Small intestine (tissue), 16 donors: ENCODE measurements at places on chromosomes 3 and 15.
A peak's percentile ranks its signal among the peaks of the same experiment; 100 is the strongest.

DNA sequence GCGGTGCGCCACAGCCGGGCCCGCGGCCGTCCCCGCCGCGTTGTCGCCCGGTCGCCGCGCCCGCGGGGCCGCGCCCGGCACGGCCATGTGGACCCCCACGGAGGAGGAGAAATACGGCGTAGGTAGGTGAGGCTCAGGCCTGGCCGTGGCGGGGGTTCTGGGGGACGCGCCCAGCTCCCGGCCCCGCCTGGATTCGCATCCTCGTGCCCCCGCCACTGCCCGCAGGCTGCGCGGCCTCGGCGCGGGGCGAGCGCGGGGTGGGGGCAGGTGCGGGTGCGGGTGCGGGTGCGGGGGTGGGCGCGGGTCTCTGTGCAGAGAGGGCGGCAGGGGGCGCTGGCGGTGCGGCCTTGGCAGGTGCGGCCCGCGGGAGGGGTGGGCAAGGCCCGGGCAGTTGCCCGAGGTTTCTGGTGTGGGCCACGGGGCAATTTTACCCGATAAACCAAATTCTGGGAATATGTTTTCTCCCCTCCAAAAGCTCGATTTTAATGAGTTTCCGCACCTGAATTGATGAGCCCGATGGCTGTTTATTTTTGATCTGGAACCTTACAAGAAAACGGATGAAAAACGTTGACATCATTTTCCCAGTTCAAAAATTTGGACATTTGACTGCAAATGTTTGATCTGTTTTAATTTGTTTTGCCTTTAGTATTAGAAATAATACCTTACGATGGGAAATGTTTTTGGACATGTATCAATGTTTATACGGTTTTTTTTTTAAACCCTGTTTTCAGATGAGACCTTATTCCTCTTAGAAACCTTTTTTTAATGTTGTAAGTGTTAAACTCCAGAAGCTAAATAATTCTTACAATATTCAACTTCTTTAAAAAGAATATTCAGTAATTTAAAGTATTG lies 678 bp downstream of the DOCK3 start:
- no peak for DNase-seq

GRCh38 chr15:89395461-89395871 lies 60.8 kb upstream of the POLG start:
- no peak for DNase-seq

DNA sequence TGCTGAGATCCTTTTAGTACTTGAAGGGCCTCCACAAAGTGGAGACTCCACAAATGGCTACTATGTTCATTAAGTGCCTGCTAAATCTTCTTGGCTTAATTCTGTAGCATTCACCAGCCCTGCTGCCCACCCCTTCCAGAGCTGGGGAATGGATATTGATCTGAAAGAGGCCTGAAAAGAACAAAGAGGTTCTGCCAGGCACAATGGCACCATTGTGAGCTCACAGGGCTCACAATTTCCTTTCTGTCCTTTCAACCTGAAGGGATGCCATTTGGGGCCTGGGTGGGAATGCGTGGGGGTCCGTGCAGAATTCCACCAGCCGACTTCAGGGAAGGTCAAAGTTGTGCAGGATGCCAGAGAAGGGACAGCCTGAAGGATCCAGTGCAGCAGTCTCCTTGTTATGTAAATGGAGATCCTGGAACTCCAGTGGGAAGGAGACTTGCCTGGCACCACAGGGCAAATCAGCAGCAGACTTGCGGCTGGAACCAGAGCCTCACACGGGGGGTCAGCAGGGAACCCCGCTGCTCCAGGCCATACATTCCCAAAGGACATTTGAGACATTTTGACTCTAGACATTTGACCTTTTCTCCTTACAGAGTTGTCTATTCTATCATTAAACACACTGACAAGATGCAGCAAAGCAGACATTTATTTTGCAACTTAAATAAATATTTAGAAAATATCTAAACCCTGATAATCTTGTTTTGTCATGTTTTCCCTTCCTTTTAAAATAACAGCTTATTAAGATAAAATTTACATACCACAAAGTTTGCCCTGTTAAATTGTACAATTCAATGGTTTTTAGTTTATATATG lies 21.5 kb upstream of the MORF4L1 start:
- DNase-seq = no peak

DNA sequence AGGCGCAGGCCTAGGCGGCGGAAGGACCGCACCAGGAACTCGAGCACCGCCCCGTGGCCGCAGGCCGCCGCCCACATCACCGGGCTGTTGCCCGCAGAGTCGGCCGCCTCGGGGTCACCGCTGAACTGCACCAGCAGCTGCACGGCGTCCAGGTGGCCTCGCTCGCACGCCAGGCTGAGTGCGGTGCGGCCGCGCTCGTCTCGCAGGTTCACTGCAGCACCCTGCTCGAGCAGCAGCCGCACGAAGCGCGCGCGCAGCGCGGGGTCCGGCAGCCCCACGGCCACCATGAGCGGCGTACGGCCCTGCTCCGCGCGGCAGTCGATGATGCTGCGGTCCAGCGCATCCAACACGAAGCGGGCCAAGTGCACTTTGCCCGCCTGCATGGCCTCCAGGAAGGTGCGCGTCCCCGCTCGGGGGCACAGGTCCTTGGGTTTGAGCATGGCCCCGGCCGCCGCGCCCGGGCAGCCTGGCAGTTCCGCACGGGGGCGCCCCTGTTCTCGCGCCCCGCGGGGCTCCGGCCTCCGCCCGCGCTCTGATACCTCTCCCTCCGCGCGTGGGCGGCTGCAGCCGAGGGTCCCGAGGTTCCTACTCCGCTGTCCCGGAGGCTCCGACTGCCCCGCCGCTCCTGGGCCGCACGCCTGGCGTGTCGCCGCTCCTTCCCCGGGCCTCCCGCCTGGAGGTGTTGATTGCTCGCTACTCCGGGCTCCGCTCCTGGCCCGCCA lies 556 bp downstream of the ANKRD63 start:
- peak; percentile 76 for DNase-seq

DNA sequence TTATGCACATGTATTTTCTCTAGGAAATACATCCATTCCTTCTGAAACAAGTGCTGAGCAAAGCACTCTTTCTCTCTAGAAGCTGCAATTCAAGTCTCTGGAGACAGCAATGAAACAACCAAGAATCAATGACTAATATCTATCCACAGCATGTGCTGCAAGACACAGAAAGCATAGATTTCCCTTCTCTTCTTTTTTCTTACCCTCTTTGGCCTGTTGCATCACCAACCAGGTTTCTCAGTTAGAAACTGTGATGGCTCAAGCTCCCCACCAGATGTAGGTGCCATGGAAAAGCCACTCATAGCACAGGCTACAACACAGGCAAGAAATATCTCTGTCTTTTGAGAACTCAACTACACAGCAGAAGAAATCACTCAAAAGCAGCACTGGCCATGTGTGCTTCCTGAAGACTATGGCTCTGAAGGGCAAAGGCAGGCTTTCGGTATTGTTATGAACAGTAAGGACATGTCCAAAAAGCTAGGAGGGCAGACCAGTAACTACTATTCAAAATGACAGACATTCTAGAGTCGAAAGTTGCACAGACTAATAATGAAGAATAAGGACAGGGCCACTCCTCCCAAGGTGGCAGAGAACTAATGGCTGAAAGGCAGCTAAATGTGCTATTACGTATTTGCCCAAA lies 15.5 kb downstream of the ZDHHC3 start:
- no peak for DNase-seq

DNA sequence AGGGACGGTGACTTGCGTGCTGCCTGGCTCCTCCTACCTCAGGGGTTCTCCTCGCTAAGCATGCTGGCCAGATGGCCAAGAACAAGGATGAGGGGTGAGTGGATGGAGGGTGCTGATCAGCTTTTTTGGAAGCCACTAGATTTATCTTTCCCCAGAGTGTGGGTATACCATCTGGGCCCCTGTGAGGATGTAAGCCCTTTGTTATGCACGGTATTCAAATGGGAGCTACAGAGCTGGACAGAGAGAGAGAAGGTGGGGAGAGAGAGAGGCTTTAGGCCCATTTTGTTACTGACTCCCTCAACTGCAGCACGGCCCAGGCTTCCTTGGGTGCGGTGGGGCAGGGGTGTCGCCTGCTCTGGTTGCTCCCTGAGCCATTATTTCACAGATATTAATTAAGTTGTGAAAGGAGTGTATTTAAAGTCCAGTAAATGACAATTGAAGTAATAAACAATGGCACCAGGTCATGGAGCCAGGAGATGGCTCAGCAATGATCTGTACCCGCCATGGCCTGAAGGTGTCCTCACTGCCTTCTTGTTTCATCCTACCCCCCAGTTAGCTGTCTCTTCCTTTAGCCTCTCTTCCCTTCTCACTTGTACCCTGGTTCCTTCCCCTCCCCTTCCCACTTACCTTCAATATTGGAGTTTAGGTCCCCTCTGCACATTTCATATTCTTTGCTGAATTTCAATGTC lies 158.0 kb downstream of the CLSTN2 start:
- DNase-seq = no peak

DNA sequence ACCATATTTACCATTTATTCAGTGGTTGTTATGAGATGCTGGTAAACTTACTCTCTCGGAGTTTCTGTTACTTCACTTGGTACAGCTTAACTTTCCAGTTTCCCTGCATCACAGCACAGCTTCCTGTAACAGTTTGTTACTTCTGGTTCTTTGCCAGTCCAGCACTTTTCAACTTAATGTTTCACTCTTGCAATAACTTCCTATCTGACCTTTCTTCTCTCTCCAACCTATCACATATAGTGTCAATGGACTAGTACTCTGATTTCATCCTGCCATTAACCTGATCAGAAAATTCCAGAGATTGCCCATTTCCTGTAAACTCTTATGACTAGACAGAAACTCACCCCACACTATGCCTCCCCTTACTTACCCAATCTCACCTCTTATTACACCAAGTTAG lies 3.9 kb upstream of the ATP11B start:
- DNase-seq = peak; percentile 14

- no peak for DNase-seq
Observed at GRCh38 chr3:123553536-123553935, 31.3 kb downstream of the HACD2 start.

DNA sequence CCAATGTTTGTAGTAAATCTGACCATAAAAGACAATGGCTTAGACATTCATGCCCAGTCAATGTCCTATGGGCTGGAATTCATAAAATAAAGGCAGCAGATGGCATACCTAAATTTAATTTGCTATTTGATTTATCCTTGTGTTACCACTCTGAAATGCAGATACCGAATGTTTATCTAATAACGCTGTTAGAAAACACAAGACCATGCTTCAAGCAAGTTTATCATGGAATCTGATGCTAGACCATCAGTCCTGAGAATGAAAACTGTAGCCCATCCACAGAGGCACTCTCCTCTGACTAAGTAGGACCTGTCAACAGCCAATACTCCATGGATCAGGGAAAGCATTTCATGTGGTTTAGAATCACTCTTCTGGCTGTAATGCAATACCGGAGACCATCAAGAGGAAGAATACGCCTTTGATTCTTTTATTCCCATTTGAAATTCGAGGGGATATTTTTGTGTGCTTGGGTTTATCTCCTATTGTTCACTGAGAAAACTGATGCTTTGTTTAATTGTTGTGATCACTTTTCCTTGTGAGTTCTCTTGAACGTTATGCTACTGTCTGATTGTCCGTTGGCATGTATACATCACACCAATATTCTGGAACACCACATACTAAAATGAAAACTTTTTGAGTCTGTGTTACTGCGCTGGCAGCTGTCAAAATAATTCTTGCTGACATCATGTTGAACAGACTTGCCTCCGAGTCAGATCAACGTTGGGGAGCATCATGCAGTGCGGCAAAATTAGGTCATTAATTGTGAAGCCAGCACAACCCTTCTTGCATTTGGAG lies 12.1 kb upstream of the CPB1 start:
- DNase-seq = no peak

DNA sequence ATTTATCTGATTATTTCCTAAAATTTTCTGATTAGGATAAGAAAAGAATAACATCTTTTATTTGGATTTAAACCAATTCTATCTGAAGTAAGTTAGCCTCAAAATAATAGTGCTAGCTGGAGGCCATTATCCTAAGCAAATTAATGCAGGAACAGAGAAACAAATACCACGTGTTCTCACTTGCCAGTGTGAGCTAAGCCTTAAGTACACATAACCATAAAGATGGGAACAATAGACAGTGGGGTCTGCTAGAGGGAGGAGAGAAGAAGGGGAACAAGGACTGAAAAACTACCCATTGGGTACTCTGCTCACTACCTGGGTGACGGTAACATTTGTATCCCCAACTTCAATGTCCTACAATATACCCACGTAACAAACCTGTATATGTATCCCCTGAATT lies 31.3 kb upstream of the LYSMD4 start:
- no peak for DNase-seq

- DNase-seq = no peak
Observed at GRCh38 chr3:73687106-73688004, 62.6 kb upstream of the PDZRN3 start.

DNA sequence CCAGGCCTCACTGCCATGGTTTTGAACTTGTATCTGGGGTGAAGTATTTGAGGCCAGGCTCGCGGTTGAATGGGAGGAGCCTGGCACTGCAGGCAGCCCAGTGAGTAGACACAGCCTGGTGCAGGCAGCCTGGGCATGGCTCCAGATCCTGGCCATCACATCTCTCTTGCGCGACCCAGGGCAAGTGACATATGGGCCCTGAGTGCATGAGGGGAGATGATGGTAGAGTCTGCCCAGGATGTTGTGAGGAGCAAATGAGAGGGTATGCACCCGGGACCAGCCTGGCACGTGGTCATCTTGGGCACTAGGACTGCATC lies 103.5 kb downstream of the TBC1D2B start:
- DNase-seq = no peak

- DNase-seq = no peak
Observed at GRCh38 chr3:9473496-9474065, 76.2 kb downstream of the SETD5 start.

DNA sequence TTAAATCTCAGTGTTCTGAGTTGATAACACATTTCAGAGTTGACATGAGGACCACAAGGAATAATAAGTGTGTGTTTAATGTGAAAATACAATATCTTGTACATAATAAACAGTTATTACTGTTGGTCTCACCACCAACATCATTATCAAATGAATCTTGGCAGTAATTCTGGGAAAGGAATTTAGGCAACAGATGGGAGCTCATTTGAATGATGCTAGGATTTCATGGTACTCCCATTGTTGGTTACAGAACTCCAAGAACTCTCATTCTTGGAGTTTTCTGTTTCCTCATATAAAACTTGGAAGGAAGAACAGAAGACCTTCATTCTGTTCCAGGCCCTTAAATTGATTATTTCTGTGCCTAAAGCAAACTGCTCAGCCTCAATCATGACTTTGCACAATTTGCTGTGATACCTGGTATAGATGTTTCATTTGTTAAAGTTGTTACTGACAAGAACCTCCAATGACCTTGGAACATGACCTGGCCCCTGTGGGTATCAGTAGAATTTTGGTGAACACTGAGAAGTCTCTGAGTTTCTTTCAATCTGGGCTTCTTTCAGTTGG lies 385.8 kb downstream of the LPP start:
- DNase-seq = no peak

DNA sequence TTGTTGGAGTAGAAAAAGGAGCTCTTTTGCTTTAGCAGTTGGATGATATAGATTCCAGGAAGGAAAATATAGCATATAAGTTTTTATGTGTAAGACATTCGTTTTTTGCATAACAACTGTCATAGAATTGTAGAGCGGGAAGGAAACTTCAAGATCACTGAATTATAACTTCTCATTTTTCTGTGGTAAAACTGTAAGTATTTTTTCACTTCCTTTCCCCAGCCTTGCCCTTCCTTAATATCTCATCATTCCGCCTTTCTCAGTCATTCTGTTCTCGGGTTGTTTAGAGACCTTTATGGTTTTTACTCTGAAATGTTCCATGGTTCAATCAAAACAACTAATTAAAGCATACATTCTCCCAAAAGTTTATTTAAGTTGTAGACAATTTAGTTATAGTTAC lies 1.1 kb downstream of the EAF2 start:
- DNase-seq = no peak

GRCh38 chr3:59001675-59002074 lies 48.1 kb downstream of the CFAP20DC start:
- no peak for DNase-seq
